ENCODE measurements at places on chromosomes 3 and 15.

DNA sequence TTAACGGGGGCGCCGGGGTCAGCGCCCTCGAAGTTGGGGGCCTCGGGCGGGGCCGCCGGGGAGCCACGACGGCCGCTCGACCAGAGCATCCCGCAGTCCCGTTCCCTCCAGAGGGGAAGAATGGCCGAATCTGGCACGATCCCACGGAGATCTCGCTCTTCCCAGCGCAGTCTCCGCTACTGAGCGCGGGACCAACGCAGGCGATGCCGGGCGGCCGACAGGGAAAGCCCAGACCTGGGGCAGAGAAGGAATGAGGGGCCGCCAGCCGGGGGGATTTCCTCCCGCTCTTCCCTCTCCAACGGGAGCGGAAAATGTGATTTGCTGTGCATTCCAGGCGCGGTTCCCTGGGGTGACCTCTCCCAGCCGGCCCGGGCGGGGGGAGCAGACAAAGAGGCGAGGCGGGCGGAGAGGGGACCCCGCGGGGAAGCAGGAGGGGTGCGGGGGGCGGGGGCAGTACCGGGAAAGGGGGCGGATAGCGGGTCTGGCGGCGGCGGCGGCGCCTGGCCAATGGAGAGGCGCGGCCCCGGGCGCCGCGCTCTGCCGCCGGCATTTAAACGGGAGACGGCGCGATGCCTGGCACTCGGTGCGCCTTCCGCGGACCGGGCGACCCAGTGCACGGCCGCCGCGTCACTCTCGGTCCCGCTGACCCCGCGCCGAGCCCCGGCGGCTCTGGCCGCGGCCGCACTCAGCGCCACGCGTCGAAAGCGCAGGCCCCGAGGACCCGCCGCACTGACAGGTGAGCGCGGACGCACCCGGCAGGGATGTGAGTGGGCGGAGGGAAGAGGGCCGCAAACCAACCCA is at the start of gene GREM1:
GREM1 (plus strand) TSS at position 579 of the 801 bp plus-strand sequence. CDS start 12,687 bp downstream, outside the sequence.
- DNase-seq, result no peak

- no peak for DNase-seq
These were observed 137.6 kb downstream of the FBLN2 start for GRCh38 chr3:13686367-13687160.

DNA sequence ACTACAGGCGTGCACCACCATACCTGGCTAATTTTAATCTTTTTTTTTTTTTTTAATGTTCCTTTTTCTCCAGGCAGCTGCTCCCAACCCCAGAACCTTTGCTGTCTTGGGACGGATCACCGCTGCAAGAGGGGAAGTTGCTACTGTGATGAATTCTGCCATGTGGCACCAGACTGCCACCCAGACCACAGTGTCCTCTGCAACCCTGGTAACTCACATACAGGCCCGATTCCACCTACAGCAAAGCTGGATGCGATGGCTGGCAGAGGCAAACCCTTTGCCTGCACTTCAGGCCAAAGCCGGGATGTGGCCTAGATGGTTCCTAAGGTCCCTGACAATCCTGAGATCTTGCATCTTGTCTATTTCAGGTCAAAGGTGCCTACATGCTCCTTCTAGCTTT is 12.7 kb upstream of the MUC20 start:
- no peak for DNase-seq

- no peak for DNase-seq
These were observed 83.4 kb downstream of the SLCO3A1 start for GRCh38 chr15:91936927-91937326.

- no peak for DNase-seq
These were observed 25.6 kb upstream of the ZNF774 start for GRCh38 chr15:90326441-90326840.

DNA sequence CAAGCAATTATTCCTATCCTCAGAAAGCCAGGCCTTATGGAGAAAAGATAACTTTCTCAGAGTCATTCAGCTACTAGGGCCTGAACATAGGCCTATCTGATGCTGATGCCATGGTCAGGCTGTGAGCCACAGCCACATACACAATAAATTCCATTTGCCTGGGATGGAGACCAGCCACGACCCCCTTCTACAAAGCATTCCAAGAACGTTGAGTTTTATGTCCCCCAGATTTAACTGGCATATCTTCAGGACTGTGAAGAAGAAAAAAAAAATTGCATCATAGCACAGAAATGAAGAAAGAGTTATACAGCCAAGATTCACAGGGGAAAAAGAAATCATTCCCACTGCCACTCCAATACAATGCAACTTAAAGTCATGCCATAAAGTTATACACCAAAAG is 100.0 kb downstream of the THBS1 start:
- DNase-seq, result no peak

GRCh38 chr3:63135367-63135766 is 142.7 kb upstream of the SYNPR start:
- DNase-seq, result no peak

GRCh38 chr3:187136936-187137335 is 2.4 kb downstream of the RPL39L start:
- DNase-seq, result no peak

- no peak for DNase-seq
These were observed 24.3 kb downstream of the PGPEP1L start for GRCh38 chr15:98983334-98983733.

- peak; percentile 49 for DNase-seq
These were observed 175.7 kb downstream of the KLHL25 start for GRCh38 chr15:85618956-85619491.

GRCh38 chr15:35693886-35694285 is 147.9 kb upstream of the DPH6 start:
- no peak for DNase-seq

GRCh38 chr3:103365467-103365866 is 930.7 kb downstream of the ZPLD1 start:
- DNase-seq, result no peak

- no peak for DNase-seq
These were observed 396.0 kb downstream of the GAP43 start for GRCh38 chr3:116019254-116019763.

DNA sequence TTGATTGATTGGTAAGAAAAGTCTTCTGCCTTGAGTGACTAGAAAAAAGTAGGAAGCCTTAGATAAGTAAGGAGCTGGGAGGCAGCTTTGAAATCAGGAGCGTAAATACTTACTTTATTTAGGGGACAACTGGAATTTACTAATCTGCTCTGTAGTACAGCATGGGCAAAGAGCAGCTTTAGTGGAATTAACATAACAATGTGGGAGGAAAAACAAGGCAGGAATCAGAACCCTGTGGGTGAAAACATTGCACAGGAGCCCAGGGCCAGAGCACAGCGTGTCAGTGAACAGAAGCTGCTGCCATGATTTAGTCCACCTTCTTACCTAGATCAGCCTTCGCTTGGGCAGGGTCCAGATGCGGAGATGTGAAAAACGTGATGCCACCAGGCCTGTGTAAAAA is 14.6 kb downstream of the FMN1 start:
- no peak for DNase-seq

GRCh38 chr3:53845103-53845880 is 927 bp downstream of the CHDH start:
- DNase-seq, result no peak

DNA sequence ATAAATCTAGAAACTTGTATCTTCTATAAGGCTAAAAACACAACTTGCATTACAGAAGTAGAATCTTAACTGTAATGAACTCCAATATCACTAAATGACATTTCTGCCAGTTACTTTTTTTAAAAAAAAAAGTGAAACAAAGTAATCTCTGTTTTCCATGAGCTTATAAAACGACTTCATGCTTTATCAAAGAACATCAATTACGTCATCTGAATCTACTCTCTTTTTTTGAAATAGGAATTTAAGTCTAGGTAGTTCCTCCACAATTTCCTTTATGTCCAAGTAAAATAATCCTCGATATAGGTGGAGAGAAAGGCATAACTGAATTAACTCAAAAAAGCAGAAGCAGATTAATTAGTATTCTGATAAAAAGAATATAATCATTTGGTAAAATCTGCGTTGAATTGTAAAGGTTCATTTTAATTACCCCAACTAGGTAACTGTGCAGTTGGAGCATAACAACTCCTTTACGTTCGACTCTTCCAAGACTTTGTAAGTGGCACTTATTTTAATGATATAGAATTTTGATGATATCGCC is 1.4 kb downstream of the UACA start:
- DNase-seq, result no peak

DNA sequence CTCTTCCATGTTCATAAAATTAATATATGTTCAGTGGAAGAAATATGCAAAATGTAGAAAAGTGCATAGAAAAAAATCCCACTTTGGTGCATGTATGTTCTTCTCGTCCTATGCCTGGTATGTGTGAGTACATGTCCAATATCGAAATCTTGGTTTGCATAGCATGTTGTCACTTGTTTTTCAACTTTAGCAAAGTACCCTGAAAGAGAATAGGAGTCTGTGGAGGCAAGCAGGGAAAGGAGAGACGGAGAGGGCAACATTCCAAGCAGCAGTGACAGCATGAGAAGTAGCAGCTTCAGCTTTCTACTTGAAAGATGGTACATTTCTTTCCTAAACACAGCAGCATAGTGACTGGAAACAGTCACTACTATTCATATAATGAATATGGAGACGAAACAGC is 56.8 kb upstream of the CACNA2D3 start:
- no peak for DNase-seq

DNA sequence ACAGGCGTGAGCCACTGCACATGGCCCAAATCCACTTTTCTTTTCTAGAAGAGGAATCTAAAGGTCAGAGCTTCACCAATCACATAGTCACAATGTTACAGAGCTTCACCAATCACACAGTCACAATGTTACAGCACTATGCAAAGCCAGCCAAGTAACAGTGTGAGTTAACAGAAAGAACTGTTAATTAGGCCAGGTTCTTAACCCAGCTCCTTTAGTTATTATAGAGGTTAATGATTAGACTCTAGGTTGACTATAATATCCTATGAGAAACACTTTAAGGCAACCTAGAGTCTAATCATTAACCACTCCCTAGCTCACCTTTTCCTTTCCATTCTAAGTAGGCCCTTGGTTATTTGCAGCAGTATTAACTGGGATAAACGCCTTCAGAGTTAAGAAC is 54.0 kb downstream of the TASOR start:
- DNase-seq, result no peak

Measured in activated CD4-positive, alpha-beta T cell treated with anti-CD3 and anti-CD28 coated beads for 24 hours (primary cell).